ENCODE measurements at places on chromosomes 12 and 14.

DNA sequence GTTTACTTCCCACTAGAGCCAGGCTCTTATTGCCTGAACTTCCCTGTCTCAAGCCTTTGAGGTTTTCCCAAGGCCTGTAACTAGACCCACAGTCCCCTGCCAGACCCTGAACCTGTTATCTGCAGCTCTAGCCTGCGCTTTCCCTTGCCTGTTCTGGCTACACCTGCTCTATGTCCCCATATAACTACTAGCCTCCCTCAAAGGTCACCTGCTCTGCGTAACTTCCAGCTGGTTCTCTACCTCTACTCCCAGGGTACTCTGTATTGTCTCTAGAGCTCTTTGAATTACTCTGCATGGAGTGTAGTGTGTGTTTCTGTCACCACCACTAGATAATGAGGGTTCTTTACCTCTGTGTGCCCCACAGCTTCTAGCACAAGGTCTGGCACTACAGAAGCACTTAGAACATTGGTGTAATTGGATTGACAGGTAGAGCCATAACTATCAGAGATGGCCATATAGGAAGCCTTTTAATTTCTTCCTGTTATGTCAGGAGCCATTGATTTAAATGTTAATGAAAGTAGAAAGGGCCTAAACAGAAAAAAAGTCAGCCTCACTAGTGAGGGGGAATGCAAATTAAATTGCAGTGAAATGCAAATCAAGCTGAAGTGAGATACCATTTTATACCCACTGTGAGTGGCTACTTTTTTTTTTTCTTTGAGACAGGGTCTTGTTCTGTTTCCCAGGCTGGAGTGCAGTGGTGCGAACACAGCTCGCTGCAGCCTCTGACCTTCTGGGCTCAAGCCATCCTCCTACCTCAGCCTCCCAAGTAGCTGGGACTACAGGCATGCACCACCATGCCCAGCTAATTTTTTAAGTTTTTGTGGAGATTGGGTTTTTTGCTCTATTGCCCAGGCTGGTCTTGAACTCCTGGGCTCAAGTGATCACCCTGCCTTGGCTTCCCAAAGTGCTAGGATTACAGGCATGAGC lies 47.8 kb downstream of the EID3 start:
- H3K36me3 ChIP-seq: peaks cover 62% of the 10 kb centered on the region
- no peaks in the 10 kb centered on the region for H3K27me3 ChIP-seq
- no peak for DNase-seq
- no peaks in the 10 kb centered on the region for H3K4me1 ChIP-seq
- no peak overlapping the region for H3K27ac ChIP-seq

DNA sequence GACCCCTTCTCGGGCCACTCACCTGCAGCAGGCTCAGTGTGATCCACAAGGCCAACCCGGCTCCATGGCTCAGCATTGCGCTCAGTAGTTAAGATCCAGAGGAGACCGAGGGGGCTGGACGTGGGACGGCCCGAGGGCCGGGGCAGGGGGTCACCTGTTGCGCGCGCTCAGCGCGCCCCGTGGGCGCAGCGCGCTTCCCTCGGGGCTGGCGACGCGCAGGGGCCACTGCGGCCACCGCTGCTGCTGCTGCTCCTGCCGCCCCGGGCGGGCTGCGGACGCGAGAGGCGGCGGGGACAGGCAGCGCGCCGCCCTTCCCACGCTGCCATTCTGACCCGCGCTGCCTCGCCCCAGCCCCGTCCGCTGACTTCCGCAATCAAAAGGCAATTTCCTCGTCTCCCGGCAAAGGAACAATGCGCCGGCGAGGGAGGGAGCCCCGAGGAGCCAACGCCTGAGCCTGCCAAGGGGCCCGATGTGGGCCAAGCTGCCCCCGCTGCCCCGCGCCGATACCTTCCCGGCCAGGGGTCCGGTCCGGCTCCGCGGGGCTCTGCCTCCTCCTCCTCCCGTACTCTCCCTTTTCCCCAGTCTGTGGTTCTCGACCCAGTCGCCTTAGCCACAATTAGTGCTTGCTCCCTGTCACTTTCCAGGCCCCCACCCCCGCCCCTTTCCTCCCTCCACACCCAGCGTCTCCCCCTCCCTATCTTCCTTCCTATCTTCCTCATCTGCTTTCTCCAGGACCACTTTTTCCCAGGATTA lies 27.3 kb downstream of the PTPRB start:
- no peak overlapping the region for H3K27ac ChIP-seq
- no peaks in the 10 kb centered on the region for H3K36me3 ChIP-seq
- DNase-seq: no peak
- 0 out of 2 replicates have a peak, but pooled peaks cover 3% of the 10 kb centered on the region for H3K27me3 ChIP-seq
- H3K4me3 ChIP-seq: no peak overlapping the region
- H3K4me1 ChIP-seq: peaks cover 6% of the 10 kb centered on the region

DNA sequence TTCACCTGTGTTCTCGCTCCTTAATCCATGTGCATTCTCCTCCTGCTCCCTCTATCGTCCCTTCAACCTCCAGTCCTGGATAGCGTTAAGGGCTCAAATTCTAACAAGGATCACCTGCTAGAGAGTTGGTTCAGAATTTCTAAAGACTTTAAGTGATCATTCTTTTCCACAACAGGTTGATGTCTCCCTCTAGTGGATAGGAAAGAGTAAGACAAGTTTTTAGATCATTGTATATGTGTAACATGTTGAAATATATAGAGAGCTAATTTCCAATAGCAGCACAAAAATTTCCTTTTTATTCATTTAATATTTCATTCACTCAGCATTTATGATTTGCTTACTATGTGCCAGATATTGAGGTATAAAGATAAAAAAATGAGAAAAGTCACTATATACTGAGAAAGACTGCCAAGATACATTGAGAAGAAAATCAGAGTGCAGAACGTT lies 9.3 kb upstream of the ESR2 start:
- no peaks in the 10 kb centered on the region for H3K4me1 ChIP-seq
- no peak overlapping the region for H3K4me3 ChIP-seq
- H3K36me3 ChIP-seq: no peaks in the 10 kb centered on the region
- peak; percentile 74 for DNase-seq
- H3K27me3 ChIP-seq: no peaks in the 10 kb centered on the region

DNA sequence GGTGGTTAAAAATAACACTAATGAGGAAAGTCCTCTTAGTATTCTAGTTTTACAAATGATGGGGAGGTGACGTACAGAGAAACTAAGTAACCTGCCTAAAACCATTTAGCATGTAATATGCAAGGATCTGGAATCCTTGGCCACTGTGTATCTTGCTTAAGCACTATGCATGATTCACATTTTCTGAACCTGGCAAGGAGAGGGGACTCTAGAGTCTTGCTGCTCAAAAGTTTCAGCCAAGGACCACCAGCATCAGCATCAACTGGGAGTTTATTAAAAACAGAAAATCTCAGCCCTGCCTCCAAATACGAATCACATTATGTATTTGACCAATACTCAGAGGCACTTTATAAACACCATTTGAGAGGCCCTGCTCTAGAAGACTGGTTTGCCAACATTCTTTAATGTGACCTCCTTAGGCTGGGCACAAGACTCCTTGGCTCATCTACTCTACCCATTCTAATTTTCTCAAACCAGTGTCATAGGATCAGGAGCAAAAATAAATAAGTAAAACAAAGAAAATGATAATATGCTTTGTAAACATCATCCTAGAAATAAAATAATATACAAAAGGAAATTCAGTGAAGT lies 52.9 kb downstream of the ABCC9 start:
- H3K36me3 ChIP-seq: no peaks in the 10 kb centered on the region
- H3K27ac ChIP-seq: no peak overlapping the region
- no peak for DNase-seq

DNA sequence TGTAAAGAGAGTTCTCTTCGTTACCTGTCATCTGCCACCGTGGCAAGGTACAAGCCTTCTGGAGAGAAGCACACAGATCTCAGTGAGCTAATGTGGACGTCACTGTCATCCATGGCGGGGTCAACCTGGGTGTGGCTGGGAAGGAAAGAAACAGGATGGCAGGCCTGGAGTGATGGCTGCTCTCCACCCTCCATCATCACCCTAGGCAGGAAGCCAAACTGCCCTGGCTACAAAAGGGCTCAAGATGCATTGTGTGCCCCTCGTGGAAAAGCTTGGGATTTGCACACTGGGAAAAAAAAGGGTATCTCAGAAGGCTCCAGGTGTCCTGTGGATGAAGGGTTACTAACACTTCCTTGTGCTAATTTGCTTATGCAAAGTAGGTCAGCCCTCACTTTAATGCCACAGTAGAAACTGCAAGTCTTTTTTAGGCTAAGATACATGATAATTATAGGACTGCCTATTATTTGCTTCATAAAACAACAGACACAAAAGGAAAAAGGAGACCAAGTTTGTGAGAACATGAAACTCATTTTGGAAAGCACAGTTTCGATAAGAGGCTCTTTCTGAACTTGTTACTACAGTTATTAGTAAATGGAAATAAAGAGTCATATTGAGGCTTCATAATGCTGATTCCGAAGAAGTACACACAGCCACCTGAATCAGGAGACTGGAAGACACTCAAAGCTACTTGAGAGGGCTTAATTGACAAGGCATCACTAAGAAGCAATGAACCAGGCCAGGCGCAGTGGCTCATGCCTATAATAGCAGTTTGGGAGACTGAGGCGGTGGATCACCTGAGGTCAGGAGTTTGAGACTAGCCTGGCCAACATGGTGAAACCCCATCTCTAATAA lies 18.9 kb downstream of the RFC5 start:
- DNase-seq: no peak
- H3K4me1 ChIP-seq: peaks cover 21% of the 10 kb centered on the region
- H3K27me3 ChIP-seq: no peaks in the 10 kb centered on the region
- H3K4me3 ChIP-seq: no peak overlapping the region
- peaks cover 49% of the 10 kb centered on the region for H3K36me3 ChIP-seq

DNA sequence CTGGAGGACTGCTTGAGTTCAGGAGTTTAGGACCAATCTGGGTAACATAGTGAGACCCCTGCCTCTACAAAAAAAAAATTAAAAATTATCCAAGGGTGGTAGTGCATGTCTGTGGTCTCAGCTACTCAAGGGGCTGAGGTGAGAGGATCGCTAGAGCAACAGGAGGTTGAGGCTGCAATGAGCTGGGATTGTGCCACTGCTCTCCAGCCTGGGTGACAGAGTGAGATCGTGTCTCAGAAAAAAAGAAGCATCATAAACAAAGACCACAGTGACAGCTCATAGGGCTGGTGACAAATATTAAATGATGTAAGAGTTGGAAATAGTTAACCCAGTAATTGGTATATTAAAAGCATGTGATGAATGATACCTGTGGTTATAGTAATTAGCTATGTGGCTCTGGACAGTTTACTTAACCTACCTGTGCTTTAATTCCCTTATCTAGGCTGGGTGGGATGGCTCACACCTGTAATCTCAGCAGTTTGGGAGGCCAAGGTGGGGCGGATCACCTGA lies 68.0 kb downstream of the GSC start:
- no peak overlapping the region for H3K27ac ChIP-seq
- 0 out of 2 replicates have a peak, but pooled peaks cover 8% of the 10 kb centered on the region for H3K4me1 ChIP-seq
- H3K36me3 ChIP-seq: no peaks in the 10 kb centered on the region
- H3K27me3 ChIP-seq: no peaks in the 10 kb centered on the region
- DNase-seq: no peak
- no peak overlapping the region for H3K4me3 ChIP-seq

DNA sequence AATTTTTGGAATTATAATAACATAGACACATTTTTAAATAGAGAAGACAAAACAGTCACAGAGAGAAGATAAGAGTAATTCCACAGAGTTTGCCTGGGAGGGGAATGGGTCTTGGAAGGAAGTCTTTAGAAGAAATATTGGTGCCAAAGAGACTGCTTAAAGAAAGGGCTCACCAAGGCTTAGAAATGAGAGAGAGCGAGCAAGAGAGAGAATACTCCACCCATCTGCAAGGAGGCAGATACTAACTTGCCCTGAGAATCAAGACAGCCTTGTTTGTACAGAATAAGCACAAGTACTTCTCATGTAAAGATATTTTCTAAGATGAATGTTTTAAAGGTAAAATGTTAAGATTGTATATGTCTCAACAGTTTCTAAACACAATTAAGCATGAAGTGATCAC lies 165.5 kb downstream of the SLC38A4 start:
- no peaks in the 10 kb centered on the region for H3K27me3 ChIP-seq
- no peak overlapping the region for H3K4me3 ChIP-seq
- peaks cover 43% of the 10 kb centered on the region for H3K4me1 ChIP-seq

DNA sequence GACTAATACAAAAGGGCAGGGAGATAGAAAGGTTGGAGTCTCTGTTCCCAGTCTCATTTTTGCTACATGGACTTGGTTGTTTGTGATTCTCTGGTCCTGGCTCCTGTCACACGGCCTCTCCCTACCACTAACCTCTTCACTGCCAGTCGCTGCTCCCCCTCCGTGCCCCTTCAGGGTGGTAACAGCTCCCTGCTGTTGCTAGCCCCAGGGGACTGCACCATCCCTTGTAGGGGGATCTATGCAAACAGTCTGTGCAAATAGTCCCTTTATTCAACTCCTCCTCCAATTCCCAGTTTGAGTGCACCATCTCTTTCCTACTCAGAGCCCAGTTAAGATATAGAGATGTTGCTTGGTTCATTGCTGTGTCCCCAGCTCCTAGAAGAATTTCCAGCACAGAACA lies 51.1 kb downstream of the CCDC60 start:
- DNase-seq: no peak
- no peaks in the 10 kb centered on the region for H3K36me3 ChIP-seq
- H3K27ac ChIP-seq: no peak overlapping the region
- no peak overlapping the region for H3K4me3 ChIP-seq

GRCh38 chr12:107306141-107306659 lies 212.9 kb upstream of the CRY1 start:
- no peak overlapping the region for H3K4me3 ChIP-seq
- H3K27me3 ChIP-seq: no peaks in the 10 kb centered on the region
- H3K4me1 ChIP-seq: no peaks in the 10 kb centered on the region
- no peaks in the 10 kb centered on the region for H3K36me3 ChIP-seq
- DNase-seq: no peak

DNA sequence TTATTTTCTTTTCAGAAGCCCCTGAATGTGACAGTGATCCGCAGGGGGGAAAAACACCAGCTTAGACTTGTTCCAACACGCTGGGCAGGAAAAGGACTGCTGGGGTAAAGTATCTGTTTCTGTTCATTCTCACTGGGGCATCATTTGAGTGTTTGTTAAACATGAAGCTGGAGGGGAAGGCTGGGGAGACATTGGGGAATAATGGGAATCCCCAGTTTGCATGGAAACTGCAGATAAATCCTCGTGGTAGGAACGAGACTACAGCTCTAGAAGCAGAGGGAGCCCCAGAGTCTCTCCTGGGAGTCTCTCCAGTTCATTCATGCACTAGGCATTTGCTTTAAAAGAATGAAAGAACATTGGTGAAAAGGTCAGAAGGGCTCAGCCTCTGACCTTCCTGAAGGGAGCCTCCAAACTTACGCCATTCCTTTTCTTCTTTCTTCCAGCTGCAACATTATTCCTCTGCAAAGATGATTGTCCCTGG lies 2.5 kb upstream of the CFAP251 start:
- H3K36me3 ChIP-seq: peaks cover 15% of the 10 kb centered on the region
- no peak for DNase-seq
- no peak overlapping the region for H3K4me3 ChIP-seq
- H3K27ac ChIP-seq: no peak overlapping the region

DNA sequence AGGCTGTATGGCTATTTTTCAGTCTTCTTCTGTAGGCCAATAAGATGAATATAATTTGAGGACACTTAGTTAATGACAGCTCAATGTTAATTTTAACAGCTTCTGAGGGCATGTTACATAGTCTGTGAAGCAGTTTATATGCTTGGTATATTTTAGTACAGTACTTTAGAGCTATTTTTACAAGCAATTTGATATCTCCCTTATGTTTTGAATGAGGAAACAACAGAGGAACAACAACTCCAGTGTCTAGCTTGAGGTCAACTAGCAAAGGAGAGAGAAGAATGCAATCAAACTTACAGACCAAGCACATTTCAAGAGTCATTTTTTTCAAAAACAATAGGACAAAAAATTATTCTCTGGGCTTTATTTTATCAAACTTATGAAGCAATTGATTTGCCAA lies 469.1 kb upstream of the DCN start:
- DNase-seq: no peak
- no peak overlapping the region for H3K27ac ChIP-seq
- H3K36me3 ChIP-seq: no peaks in the 10 kb centered on the region
- no peaks in the 10 kb centered on the region for H3K4me1 ChIP-seq
- H3K4me3 ChIP-seq: no peak overlapping the region
- H3K27me3 ChIP-seq: no peaks in the 10 kb centered on the region
